ENCODE measurements at places on chromosomes 5 and 9. TPM values are rescaled to one million over a fixed set of nuclear protein-coding genes. Genes with fewer than 3 reads are reported as not detected.

TAF11L10 gene
- total RNA-seq = not detected

HCN1 gene
- not detected for total RNA-seq

PCDHAC1 gene
- not detected for total RNA-seq

PCDHB7 gene
- total RNA-seq = under 0.01 TPM

QRFP gene
- total RNA-seq = not detected

PAM gene
- 167 TPM for total RNA-seq

OR1Q1 gene
- not detected for total RNA-seq
